ENCODE measurements at places on chromosomes 7 and 10.

- DNase-seq = no peak
Measured at GRCh38 chr7:123864012-123864411, 19.0 kb downstream of the HYAL4 start.

- DNase-seq = no peak
Measured at GRCh38 chr10:79148452-79149344, 79.9 kb downstream of the ZMIZ1 start.

GRCh38 chr10:22325272-22326144, 4.6 kb downstream of the BMI1 start:
- DNase-seq = peak; percentile 6

- DNase-seq = no peak
Measured at GRCh38 chr7:87506246-87507180, 31.0 kb upstream of the ABCB4 start.

GRCh38 chr10:9766762-9767161, 1250.9 kb upstream of the CELF2 start:
- DNase-seq = no peak

DNA sequence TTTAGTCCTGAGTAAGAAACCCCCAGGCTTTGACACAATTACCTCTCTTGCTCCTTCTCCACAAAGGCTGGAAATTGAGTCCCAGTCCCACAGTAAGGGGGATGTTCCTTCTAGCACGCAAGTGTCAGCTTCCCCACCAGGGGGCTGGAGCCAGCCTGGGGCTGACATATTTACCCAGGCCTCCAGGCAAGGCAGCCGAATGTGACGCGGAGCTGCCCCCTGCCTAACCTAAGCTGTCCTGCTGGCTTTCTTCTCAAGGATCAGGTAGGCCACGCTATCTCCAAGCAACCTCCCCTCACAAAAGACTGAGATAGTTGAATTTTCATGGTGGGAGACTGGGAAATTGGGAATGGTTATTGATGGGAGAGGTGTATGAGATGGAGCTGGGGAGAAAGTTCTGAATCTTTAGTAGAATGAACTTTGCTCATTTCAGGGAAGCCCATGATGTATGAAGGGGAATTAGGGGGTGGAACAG, 19.2 kb upstream of the BMPER start:
- DNase-seq = no peak

DNA sequence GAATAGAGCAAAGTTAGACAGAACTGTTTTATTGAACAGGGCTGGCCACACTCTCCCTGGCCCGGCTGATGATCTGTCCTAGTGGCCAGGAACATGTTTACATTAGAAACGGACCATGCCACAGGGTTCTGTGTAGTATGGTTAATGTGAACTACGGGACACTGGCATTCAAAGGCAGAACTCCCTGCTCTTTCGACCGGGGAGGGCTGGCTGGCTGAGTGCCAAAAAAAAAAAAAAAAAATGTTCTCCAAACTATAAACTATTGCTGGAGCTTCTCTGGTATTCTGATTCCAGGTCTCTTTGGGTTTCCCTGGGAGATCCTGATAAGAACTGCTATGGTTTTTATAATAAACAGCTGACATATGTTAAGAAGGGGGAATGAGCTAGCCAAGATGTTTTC, 1262.6 kb upstream of the SORCS1 start:
- DNase-seq = no peak

GRCh38 chr10:120431251-120431651, 25.8 kb upstream of the PLPP4 start:
- DNase-seq = no peak

DNA sequence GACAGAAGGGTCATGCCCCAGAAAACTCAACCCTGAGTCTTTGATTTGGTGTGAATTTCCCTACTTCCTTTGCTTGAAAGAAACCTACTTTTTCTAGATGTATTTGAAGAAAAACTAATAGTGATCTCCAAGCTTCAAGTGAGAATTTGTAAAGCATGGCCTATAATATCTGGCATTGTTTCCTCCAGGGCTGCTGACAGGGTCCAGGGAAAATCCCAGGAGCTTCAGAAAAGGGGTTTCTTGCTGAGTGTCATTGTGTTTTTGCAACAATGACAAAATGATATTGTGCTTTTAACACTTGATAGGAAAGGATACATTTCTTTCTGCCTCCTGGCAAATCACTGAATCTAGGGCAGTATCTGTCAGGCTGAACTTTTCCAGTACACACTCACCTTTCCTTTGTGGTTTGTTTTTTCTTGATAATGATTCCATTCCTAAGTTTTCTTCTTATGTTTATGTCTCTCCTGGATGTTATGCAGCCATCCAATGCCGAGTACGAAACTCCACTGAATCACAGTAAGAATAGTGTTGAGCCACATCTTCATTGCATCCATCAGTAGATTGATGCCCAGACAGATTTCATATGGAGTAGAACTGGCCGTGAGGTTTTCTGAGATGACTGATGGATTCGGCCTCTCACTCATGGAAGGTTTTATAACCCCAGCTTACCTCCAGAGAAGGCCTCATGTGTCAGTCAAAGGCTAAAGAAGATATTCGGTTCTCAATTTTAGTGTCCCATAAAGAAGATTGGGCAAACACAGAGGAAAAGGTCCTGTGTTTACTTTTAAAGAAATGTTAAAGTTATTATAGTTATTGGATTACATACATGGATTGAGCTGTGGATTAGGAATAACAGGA, 76.9 kb upstream of the STEAP1B start:
- no peak for DNase-seq

- DNase-seq = no peak
Measured at GRCh38 chr7:109734601-109735000, 1164.9 kb downstream of the DNAJB9 start.

GRCh38 chr7:158006841-158007696, 580.6 kb downstream of the PTPRN2 start:
- DNase-seq = no peak

- no peak for DNase-seq
Measured at GRCh38 chr7:141444961-141445360, 106.2 kb upstream of the AGK start.
